Thoracic aorta (tissue), 2 donors: ENCODE measurements at places on chromosomes 13 and 19. TPM values are rescaled to one million over a fixed set of nuclear protein-coding genes. Genes with fewer than 3 reads are reported as not detected.

OLFM4 gene
- total RNA-seq: 1.2 TPM

MAST1 gene
- not detected for total RNA-seq

EHD2 gene
- total RNA-seq: 141 TPM

SBK3 gene
- total RNA-seq: not detected

NTF4 gene
- not detected for total RNA-seq

NOTCH3 gene
- 448 TPM for total RNA-seq

- H3K4me3 ChIP-seq: no peak overlapping the region
- DNase-seq: no peak
- H3K27me3 ChIP-seq: no peaks in the 10 kb centered on the region
- H3K36me3 ChIP-seq: no peaks in the 10 kb centered on the region
- H3K27ac ChIP-seq: no peak overlapping the region
- H3K4me1 ChIP-seq: no peaks in the 10 kb centered on the region
Measured at GRCh38 chr13:91719033-91719432, 320.6 kb downstream of the GPC5 start.

- no peak for DNase-seq
- no peak overlapping the region for H3K27ac ChIP-seq
- H3K4me1 ChIP-seq: no peaks in the 10 kb centered on the region
- H3K4me3 ChIP-seq: no peak overlapping the region
Measured at GRCh38 chr19:33558856-33559255, 37.3 kb upstream of the PEPD start.

GRCh38 chr13:29771247-29771646 is 79.2 kb downstream of the UBL3 start:
- no peaks in the 10 kb centered on the region for H3K27me3 ChIP-seq
- H3K36me3 ChIP-seq: peaks cover 3% of the 10 kb centered on the region
- no peak for DNase-seq
- H3K4me3 ChIP-seq: no peak overlapping the region
- no peak overlapping the region for H3K27ac ChIP-seq
- no peaks in the 10 kb centered on the region for H3K4me1 ChIP-seq

DNA sequence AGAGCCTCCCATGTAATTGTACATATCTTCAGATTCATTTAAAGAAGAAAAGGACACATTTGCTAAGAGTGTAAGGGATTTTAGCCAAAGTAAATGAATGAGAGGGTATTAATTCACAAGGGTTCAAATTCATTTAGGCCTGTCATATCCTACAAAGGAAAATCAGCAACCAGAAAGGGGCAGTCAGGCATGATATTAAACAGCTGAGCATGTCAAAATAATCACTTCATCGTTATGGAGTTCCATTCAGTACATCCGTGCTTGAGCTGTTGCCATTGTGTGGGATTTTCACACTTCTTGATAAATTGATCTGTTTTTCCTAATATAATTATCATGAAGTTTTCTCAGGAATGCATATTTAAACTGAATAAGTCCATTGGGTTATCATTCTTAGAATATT is 567.1 kb downstream of the GPC5 start:
- no peaks in the 10 kb centered on the region for H3K4me1 ChIP-seq
- no peaks in the 10 kb centered on the region for H3K36me3 ChIP-seq
- no peak for DNase-seq
- H3K27me3 ChIP-seq: no peaks in the 10 kb centered on the region
- H3K4me3 ChIP-seq: no peak overlapping the region

GRCh38 chr13:36966404-36966803 is 32.7 kb downstream of the ALG5 start:
- no peak overlapping the region for H3K27ac ChIP-seq
- DNase-seq: no peak
- peaks cover 21% of the 10 kb centered on the region for H3K36me3 ChIP-seq
- H3K4me1 ChIP-seq: no peaks in the 10 kb centered on the region
- H3K4me3 ChIP-seq: no peak overlapping the region

DNA sequence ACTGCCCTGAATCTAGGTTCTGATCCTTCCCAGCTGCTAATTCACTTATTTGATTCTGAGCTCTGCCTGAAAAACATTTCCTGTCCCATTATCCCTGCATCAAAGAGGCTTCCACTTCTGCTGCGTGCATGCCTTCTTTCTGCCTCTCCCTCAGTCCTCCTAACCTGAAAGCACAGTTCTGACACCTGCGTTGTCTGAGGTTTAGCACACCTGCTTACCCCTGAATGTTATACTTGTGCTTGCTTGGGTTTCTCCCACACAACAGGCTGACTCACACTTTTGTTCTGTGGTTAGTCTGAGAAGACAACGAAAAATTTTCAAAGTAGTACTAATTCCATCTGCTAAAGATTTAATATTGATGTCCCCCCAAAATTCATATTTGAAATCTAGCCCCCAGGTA is 3.1 kb upstream of the SOHLH2 start:
- H3K27ac ChIP-seq: no peak overlapping the region
- no peaks in the 10 kb centered on the region for H3K27me3 ChIP-seq
- DNase-seq: no peak
- H3K4me1 ChIP-seq: no peaks in the 10 kb centered on the region
- H3K4me3 ChIP-seq: no peak overlapping the region
